Smooth muscle cell of the umbilical artery (primary cell): ENCODE measurements at places on chromosomes 4 and X. TPM values are rescaled to one million over a fixed set of nuclear protein-coding genes. Genes with fewer than 3 reads are reported as not detected.

ADH1C gene
- not detected in 2 replicates for total RNA-seq

MAGEA10 gene
- total RNA-seq, result not detected in 2 replicates

FRMD7 gene
- under 0.01 and 0.05 TPM in 2 replicates for total RNA-seq

THOC2 gene
- total RNA-seq, result 80.8 and 106 TPM in 2 replicates
